Pancreas (tissue), 10 donors: ENCODE measurements at places on chromosomes 2 and 18. TPM values are rescaled to one million over a fixed set of nuclear protein-coding genes. Genes with fewer than 3 reads are reported as not detected.

The INPP5D gene
- total RNA-seq = 1.6 TPM

The STARD6 gene
- not detected for total RNA-seq

The LHCGR gene
- total RNA-seq = not detected

The MC4R gene
- not detected for total RNA-seq

The ELAC1 gene
- total RNA-seq = 5.2 TPM

The CHRND gene
- not detected for total RNA-seq

The LOXHD1 gene
- 0.16 TPM for total RNA-seq

The LYG2 gene
- total RNA-seq = not detected

The SERPINB11 gene
- total RNA-seq = not detected

The TRAF3IP1 gene
- 9.0 TPM for total RNA-seq

The C2orf72 gene
- total RNA-seq = 8.0 TPM

The LYPD6 gene
- total RNA-seq = 2.7 TPM

The NOSTRIN gene
- 24.3 TPM for total RNA-seq

The OTOF gene
- 0.12 TPM for total RNA-seq

The TMEM247 gene
- total RNA-seq = not detected

The GALNT14 gene
- 1.9 TPM for total RNA-seq

The PSMA8 gene
- not detected for total RNA-seq

The AMER3 gene
- total RNA-seq = 0.90 TPM

The PLCD4 gene
- total RNA-seq = not detected

The NR4A2 gene
- total RNA-seq = 3.1 TPM

The FBLN7 gene
- 0.63 TPM for total RNA-seq

The EFR3B gene
- total RNA-seq = 0.89 TPM

The SLC8A1 gene
- 4.9 TPM for total RNA-seq

The RTP5 gene
- total RNA-seq = not detected

The RAB6D gene
- total RNA-seq = not detected

The SH2D6 gene
- 9.7 TPM for total RNA-seq

The FAM124B gene
- total RNA-seq = 0.42 TPM

The TNFAIP6 gene
- total RNA-seq = 0.44 TPM

The WNT6 gene
- total RNA-seq = 0.12 TPM

The CD207 gene
- 0.09 TPM for total RNA-seq

The FIGN gene
- total RNA-seq = 3.3 TPM

The SERPINB7 gene
- total RNA-seq = not detected

The SCYGR5 gene
- total RNA-seq = not detected

The FOXI3 gene
- not detected for total RNA-seq
